ENCODE measurements at places on chromosomes 5 and 9.

DNA sequence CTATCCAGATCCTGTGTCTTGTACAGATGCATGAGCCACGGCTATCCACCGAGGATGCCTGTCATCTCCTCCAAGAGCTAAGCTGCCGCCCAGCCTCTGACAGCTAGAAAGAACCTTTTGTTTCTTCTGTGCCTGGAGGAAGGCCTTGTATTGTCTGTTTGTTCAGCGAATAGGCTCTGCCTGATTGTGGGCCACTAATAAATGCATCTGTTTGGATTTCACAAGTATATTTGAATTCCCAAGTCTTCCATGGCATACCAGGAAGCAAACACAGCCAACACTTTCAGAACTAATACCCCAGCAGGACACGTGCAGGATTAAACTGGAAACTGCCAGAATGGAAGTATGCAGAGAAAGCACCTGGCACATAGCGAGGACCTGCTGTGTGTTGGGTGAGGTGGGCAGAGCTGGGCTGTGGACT is 92.7 kb upstream of the NEURL1B start:
- DNase-seq = no peak

DNA sequence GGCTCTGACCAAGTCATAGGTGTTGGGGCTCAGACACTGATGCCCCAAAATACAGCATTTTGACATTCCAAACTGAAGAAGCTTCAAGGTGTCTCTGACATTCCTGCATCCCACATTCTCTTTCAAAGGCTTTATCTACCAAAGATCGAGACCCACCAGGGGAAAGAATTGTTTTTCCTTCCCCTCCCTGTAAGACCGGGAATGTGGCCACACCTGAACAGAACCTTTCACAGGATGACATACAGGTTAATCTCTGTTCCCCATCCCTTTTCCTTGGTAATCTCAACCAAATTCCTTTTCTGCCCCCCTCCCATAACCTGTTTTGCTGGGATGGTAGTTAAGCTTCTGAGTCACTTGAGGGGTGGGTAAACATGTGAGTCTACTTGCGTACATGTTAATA is 72.3 kb downstream of the IQGAP2 start:
- DNase-seq = no peak

GRCh38 chr5:77312413-77312812 is 101.9 kb downstream of the PDE8B start:
- DNase-seq = no peak

- no peak for DNase-seq
These were observed 130.0 kb upstream of the LHFPL2 start for GRCh38 chr5:78778538-78778937.

DNA sequence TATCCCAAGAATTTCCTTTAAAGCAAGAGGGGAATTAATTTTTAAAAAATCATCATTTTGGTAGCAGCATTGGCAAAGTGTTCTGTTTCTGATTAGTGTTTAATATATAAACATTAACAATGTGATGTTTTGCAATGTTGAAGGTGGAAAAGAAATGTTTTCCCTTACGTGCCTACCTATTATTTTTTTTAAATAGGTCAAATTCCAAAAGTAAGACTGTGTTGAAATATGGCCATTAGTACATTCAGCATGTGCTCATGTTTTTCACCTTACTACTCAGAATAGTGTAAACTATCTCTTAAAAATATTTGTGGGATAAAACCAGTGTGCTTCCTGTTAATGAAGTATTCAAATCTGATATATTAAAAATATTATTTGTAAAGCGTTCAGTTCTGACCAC is 3.3 kb downstream of the DOCK8 start:
- no peak for DNase-seq

- no peak for DNase-seq
These were observed 81.3 kb upstream of the DMRT1 start for GRCh38 chr9:759983-760736.

DNA sequence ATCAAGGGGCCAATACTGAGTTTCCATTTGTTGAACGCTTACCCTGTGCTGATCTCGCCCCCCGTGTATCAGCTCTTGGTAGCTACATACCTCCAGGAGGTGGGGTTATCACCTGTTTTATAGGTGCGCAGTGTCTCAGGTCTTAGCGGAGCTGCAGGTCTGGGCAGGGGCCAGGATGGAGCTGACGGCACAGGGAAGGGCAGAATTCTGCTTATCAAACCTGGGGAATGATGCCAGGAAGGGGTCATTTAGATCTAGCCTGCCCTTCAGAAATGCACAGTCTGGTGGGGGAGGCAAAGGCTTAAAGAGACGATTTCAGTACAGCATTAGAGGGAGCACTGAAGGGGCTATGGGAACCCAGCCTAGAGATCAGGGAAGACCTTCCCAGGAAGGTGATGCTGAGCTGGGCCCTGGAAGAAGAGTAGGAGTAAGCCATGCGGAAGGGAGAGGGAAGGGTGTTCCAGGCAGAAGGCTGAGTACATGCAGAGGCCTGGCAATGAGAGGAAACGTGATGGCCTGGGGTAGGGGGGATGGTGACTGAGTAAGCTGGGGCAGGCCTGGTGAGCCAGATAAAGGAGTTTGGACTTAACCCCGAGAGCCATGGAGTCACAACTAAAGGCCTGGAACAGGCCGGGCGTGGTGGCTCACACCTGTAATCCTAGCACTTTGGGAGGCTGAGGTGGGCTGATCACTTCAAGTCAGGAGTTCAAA is 31.5 kb downstream of the OLFML2A start:
- no peak for DNase-seq

DNA sequence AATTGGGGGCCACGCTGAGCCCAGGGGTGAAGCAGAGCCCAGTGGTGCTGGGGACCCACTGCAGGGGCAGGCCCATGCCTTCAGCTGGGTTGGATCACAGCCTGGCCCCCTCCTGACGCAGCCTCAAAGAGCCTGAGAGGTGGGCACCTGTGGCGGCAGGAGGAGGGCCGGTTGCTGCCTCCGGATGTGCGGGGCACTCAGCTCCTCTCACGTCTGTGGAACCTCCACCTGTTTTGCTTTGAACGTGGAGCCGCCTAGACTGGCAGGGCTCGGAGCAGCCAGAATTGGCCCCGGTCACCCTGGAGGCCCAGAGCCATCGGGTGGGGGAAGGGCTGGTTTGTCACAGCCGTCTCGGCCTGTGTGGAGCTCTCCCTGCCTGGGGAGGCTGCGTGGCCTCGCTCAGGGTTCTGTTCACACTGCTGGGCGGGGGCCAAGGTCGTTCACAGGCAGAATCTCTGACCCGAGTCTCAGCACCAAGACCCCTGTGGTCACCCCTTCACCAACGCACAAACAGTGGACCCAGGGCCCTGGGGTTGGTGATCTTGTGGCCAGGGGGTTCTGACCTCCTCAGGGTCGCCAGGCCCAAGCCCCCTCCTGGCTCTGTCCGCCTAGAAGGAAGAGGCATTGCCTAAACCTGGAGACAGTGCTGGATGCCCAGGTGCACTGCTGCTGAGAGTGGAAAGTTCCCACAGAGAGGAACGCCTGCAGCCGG is 9.2 kb upstream of the SLC9A3 start:
- no peak for DNase-seq

GRCh38 chr5:88142886-88143692 is 125.6 kb downstream of the TMEM161B start:
- DNase-seq = no peak

DNA sequence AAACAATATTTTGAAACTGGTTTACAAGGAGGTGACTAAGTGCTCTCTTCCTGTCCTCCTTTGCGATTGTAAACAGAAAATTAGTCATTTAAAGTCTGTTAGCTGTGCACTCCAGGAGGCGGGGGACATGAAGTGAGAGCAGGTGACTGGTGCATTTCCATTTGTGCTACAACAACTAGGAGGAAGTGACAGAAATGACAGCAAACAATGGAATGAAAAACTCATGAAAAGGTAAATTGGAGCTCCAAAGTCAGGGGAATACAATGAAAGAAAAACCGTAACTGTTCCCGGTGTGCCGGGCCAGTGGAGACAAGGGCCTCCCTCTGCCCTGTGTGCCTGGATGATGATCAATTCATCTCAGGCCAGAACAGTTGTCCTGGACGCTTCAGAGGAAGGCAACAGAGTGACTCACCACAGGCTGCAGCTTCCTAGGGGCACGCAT is 439.9 kb downstream of the GADD45G start:
- DNase-seq = no peak

GRCh38 chr9:116271991-116272390 is 118.4 kb downstream of the PAPPA start:
- no peak for DNase-seq

- DNase-seq = peak; percentile 50
These were observed 26.1 kb upstream of the MACIR start for GRCh38 chr5:103232393-103232999.

GRCh38 chr5:158026304-158027031 is 167.5 kb upstream of the CLINT1 start:
- no peak for DNase-seq

- no peak for DNase-seq
These were observed 5.3 kb downstream of the MACROH2A1 start for GRCh38 chr5:135393691-135394090.
